NCI-H187 (cell line): ENCODE measurements at places on chromosomes 3 and 15.

GRCh38 chr3:45128950-45129349 lies 17.2 kb downstream of the CDCP1 start:
- no peak for DNase-seq

GRCh38 chr3:50192689-50193141 lies 1.3 kb downstream of the GNAT1 start:
- DNase-seq = peak; percentile 48

- DNase-seq = no peak
These were observed 57.4 kb downstream of the UMPS start for GRCh38 chr3:124787476-124788195.

- DNase-seq = no peak
These were observed 20.7 kb upstream of the EDEM1 start for GRCh38 chr3:5166846-5167245.

GRCh38 chr3:109825971-109826810 lies 488.8 kb upstream of the DPPA4 start:
- no peak for DNase-seq

DNA sequence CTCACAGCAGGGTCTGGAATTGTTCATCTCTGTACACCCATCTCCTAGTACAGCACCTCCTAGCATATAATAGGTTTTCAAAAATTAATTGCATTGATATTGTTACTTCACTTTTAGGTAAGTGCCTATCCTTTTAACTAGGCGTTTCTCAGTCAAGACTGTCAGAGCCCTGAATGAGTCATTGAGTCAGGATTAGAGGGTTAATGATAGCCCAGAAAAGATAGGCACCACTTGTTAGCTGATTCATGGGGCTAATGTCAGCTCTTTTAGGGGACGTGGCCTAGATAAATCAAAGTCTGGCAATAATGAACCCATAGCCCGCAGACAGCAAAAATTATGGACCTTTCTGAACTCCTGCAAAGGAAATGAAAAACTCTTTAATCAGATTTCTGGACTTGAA lies 42.9 kb downstream of the TIMP4 start:
- no peak for DNase-seq

- no peak for DNase-seq
These were observed 38.0 kb downstream of the CCR3 start for GRCh38 chr3:46280105-46280797.

GRCh38 chr15:51046799-51047449 lies 47.8 kb downstream of the TNFAIP8L3 start:
- no peak for DNase-seq

DNA sequence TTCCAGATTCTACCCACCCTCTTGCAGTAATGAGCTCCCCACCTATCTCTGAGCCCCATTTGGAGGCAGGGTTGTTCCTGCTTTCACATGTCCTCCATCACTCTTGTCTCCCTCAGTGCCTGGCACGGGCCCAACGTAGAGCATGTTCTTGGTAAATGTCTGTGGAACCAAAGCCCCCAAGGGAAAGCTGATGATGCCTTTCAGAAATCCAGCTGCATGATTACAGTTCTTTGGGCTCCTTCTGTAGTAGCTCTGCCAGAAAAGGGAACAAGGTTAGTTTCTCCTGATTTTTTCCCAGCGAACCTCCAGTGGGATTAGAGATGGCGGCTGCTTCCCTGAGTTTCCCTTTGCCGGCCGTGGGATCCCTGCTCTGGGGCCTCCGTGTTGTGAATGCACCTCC lies 39.3 kb downstream of the CGNL1 start:
- DNase-seq = no peak

GRCh38 chr3:61687206-61687605 lies 125.8 kb downstream of the PTPRG start:
- DNase-seq = no peak

- no peak for DNase-seq
These were observed 224.7 kb upstream of the GBE1 start for GRCh38 chr3:81985996-81986723.

DNA sequence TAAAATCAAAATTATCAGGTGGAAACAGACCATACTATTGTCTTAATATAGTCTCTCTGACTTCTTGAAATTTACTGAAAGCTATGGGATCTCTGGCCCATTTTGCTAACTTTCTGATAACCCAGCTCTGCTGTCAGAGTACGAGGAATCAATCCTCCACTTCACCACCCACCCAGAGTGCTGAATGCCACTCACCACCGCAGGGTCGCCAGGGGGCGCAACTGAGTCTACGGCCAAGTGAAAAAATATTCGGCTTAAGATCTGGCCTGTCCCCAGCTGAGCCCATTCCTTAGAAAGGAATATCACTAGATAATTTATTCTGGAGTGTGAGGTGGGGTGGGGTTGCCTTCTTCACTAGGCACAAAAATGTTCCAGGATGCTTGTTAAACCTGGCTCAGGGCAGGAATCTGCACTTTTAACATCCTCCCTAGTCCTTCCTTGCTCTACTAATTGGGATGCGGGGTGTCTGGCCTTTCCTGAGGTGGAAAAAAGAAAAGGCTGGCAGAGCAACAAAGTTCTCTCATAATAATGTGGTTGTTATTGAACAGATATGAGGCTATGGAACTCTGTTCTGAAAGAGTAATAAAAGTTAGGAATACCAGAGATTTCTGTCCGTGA lies 520.6 kb downstream of the MFSD1 start:
- DNase-seq = peak; percentile 1

DNA sequence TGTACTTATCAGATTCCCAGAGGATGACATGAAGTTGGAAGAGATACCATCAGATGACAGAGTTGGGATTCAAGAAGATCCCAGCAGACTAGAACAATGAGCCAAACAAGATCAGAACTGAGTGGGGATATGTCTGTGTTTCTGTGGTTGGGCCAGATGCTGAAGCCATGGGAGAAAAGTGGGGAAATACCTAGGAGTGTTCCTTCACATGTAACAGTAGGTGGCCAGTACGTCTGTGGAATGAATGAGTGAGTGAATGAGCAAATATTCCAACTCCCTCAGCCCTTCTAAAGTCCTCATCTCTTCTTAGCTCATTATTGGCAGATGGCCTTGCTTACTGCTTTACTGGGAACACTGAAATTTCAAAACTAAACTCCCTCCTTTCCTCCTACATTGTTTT lies 32.2 kb upstream of the GREM1 start:
- no peak for DNase-seq

- DNase-seq = no peak
These were observed 319.4 kb upstream of the POU1F1 start for GRCh38 chr3:87595798-87596197.

- no peak for DNase-seq
These were observed 16.6 kb downstream of the GP9 start for GRCh38 chr3:129077222-129077621.

DNA sequence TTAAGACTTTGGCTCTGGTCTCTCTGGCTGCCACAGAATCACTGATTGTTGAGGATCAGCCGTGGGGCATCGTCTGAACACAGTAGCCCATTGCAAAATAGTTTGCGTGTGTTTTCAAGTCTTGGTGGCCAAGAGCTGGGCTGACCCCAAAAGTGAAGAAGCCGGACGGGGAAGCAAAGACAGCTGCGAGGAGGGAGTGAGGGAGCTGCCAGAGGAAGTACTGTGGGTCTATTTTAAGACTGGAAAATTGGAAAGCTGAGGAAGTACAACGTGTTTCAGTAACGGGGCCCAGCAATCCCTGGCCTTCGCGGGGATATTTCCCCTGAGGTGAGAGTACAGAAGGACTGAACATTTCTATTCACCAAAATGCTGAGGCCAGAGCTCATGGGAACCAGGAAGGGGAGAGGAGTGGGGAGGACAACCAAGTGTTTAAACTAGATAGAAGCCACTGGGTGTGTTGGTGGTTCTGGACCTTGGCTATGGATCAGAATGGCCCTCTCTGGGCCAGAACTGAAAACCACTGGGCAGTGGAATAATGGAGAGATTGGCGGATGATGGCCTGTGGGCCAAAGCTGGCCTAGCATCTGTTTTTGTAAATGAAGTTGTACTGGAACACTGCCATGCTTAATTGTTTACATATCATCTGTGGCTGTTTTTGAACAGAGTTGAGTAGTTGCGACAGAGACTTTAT lies 34.1 kb upstream of the LIMD1 start:
- DNase-seq = no peak

DNA sequence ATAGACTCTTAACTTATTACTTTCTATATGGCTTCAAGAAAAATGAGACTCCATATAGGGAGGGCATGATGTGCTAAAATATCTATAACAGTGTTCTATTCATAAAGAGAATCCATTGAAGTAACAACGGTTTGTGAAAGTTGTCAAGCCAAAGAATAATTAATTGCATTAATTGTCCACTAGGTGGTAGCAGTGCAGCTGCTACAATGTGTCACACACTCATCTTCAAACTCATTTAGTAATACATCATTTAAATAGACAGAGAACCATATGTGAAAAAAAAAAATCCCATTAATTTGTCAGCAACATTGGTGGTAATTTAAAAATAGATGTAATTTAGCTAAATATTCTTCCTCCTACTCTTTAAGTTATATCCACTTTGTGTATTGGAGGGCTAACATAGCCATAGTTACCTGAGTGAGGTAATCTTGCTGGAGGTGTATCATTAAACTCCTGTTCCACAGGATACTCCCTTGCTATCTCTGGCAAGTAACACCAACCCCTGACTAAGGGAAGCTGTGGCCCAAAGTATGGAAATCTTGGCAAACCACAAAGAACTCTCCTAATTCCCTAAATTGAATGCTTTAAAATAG lies 3.7 kb upstream of the CPA3 start:
- DNase-seq = no peak

GRCh38 chr3:182527745-182528144 lies 265.6 kb upstream of the ATP11B start:
- DNase-seq = no peak

- DNase-seq = no peak
These were observed 80.1 kb downstream of the CCNL1 start for GRCh38 chr3:157079676-157080369.

DNA sequence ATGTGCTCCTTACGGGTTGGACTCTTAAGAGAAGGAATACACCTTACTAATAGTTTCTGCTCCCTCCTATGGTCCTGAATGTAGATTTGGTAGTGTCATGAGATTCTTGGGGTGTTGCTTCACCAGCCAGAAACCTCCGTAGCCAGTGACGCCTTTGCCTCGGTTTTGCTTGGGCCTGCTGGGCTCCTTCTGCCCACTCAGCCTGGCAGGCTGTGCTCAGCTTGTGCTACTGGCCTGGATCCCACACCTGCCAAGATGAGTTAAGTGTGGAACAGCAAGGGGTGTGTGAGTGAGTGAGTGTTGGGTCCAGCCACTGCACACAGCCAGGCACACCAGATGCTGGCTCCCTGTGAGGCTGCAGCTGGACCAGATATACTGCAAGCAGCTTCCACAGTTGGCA lies 560.1 kb downstream of the NLGN1 start:
- DNase-seq = no peak

DNA sequence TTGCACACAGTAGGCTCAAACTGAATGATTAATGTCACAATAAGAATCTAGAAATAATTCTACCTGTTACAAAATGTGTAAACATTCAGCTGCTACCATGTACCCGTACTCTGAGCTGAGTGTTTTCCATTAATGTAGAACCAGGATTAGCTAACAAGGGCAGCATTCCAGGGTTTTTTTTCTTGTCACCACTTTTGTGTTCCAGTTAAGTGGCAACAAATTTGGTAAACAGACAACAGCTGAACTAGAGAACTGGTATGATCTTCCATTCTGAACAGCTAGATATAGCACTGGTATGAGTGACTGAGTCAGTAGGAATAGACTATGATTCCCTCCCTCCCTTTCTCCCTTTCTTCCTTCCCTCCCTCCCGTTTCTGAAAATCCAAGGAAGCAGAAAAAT lies 229.4 kb downstream of the CD47 start:
- DNase-seq = no peak

GRCh38 chr15:55256281-55257011 lies 33.2 kb downstream of the RAB27A start:
- no peak for DNase-seq

GRCh38 chr15:89444241-89445225 lies 51.9 kb downstream of the RHCG start:
- no peak for DNase-seq

- no peak for DNase-seq
These were observed 31.5 kb downstream of the MGLL start for GRCh38 chr3:127790882-127791183.

- DNase-seq = no peak
These were observed 22.3 kb downstream of the KCNAB1 start for GRCh38 chr3:156142702-156143101.

DNA sequence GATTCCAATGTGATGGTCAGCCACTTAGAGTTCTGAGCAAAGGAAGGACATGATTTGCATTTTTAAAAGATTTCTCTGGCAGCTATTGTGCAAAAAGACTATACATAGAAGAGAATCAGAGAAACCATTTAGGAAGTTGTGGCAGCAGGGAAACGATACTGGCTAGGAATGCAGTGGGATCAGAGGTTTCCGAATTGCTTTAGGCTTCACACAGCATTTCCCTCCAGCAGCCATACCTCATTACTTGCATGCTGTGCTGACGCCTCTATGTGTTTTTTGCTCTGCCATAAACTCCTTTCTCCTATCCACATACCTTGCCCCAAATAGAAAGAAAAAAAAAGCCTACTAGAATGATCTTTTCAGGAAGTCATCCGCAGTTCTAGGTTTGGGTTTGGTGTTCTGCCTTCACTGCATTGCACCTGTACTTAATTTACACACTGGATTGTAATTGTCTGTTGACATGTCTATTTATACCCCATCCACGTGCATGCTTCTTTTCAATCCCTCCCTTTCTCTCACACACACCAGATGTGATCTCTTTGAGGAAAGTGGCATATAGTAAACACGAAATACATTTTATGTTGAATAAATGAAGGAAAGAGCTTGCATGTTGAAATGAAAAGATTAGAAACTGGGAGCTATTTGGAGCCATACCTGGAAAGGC lies 860.3 kb upstream of the SEMA6D start:
- no peak for DNase-seq

DNA sequence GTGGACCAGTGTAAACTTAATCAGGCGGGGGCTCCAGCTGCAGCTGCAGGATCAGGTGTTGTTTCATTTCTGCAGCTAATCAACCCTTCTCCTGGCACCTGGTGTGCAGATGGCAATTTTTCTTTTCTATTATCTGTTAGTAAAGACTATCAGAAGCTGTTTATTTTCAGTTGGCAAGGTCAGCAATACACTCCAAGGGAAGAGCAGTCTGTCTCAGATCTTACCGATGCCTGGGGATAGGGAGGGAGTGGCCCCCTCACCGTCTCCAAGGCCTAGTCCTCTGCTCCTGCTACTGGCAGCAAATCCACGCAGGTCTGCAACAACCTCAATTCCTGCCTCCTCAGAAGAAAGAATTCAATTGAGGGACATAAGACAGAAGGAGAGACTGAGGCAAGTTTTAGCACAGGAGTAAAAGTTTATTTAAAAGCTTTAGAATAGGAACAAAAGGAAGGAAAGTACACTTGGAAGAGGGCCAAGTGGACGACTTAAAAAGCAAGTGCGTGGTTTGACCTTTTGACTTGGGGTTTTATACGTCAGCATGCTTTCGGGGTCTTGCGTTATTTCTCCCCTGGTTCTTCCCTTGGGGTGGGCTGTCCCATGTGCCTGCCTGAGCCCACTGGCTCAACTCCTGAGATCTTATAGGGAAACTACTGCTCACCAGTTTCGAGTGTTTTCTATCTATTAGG lies 9.2 kb downstream of the CCRL2 start:
- DNase-seq = no peak

DNA sequence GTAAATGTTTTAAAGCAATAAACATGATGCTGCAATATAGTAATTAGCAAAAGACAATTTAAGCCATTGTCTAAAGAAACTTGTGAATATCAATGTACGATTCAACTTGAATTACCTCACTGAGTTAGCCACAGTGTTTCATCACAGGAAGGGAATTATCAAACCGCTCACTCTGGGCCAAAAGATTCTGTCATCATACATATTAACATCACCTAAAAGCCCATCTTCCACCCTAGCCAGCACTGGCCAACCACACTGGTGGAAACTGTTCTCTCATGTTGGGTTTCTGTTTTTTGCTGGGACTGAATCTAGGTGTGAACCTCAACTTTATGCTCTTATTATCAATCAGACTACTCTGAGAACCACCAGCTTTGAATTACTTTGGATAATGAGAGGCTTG lies 497.7 kb upstream of the THBS1 start:
- no peak for DNase-seq
